K562 (cell line): ENCODE measurements at places on chromosomes 3 and 15.

- H3K4me1 ChIP-seq, result no peaks in the 10 kb centered on the region
- H3K27ac ChIP-seq, result no peak overlapping the region
- peaks cover 81% of the 10 kb centered on the region for H3K27me3 ChIP-seq
- DNase-seq, result no peak
- H3K4me3 ChIP-seq, result no peak overlapping the region
- H3K36me3 ChIP-seq, result no peaks in the 10 kb centered on the region
These were observed 41.9 kb upstream of the GRIP2 start for GRCh38 chr3:14582045-14582410.

DNA sequence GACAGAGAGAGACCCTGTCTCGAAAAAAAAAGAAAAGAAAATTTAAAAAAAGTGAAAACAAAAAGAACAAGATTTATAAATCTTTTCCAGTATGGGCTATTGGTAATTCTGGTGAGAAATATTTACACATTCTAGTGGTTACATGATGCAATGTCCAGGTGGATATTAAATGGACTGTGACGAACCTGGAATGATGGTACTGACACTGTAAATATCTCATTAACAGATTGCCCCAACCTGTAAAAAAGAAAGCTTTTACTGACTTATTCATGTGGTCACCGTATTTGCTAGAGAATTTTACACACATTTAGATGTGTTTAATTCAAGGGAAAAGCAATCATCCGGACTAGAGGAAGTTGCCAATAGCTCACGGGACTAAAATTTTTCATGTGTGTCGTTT lies 162.1 kb upstream of the LRIG1 start:
- H3K27ac ChIP-seq, result no peak overlapping the region
- no peaks in the 10 kb centered on the region for H3K27me3 ChIP-seq
- H3K36me3 ChIP-seq, result no peaks in the 10 kb centered on the region

GRCh38 chr3:134838599-134838998 lies 43.5 kb downstream of the EPHB1 start:
- H3K27ac ChIP-seq, result no peak overlapping the region
- no peaks in the 10 kb centered on the region for H3K27me3 ChIP-seq
- H3K4me3 ChIP-seq, result no peak overlapping the region
- no peaks in the 10 kb centered on the region for H3K36me3 ChIP-seq
- no peaks in the 10 kb centered on the region for H3K4me1 ChIP-seq

DNA sequence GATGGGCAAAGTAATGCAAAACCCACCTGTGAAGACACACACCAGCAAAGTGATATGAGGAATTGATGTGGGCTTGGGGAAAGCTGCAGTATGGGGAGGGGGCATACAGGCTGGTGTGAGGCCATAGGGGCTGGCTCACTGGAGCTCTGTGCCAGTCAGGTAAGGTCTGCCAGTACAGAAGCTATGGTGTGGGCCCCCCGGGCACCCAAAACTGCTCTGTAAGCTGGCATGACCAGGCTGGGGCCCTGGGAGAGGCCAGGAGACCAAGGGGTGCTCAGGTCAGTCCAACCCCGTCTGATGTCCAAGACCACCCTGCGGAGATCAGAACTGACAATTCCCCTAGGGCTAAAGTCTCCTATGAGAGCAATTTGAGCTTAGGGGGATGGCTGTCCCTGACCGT lies 163.1 kb downstream of the KCNMB2 start:
- H3K27me3 ChIP-seq, result no peaks in the 10 kb centered on the region
- no peak overlapping the region for H3K27ac ChIP-seq
- no peak for DNase-seq
- H3K4me3 ChIP-seq, result no peak overlapping the region
- no peaks in the 10 kb centered on the region for H3K4me1 ChIP-seq
- H3K36me3 ChIP-seq, result no peaks in the 10 kb centered on the region

- H3K4me3 ChIP-seq, result no peak overlapping the region
- H3K27me3 ChIP-seq, result no peaks in the 10 kb centered on the region
- no peaks in the 10 kb centered on the region; the same call in 2 of the 3 replicates for H3K4me1 ChIP-seq
- no peaks in the 10 kb centered on the region for H3K36me3 ChIP-seq
- no peak for DNase-seq
These were observed 53.0 kb upstream of the STXBP5L start for GRCh38 chr3:120854908-120855526.

- no peak overlapping the region for H3K4me3 ChIP-seq
- H3K27me3 ChIP-seq, result no peaks in the 10 kb centered on the region
- no peak for DNase-seq
- no peaks in the 10 kb centered on the region for H3K36me3 ChIP-seq
- H3K4me1 ChIP-seq, result peaks cover 52% of the 10 kb centered on the region
These were observed 31.7 kb upstream of the CYP11A1 start for GRCh38 chr15:74399100-74399499.

DNA sequence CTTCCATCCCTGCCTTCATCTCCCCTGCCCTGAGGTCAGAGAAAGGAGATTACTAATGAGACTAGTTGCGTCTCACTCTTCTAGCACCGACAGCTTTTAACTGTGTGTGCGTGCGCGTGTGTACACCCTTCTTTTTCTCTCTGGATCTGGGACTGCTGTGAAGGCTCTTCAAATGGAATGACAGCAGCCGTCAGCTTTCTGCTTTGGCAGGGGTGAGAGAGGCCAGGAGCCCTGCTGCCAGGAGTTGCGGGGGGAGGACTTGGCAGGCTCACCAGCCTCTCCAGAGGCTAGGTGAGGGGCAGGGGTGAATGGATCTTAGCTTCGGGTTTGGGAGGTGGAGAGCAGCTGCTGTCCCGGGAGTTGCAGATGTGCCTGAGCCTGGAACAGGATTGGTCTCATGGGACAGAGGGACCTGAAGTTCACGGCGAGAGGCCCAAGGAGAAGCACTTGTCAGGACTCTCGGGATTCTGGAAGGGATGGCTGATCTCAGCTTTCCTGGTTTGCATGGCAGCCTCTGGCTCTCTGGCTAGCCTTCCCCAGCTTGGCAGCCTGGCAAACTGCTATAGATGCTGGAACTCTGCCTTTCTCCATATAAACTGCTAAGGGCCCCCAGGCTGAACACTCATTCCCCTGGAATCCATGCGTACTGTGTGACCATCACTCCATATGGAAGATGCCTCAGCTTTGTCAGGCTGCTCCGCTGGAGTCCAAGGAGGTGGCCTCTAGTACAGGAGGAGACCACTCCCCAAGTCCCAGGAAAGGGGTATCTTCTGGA lies 16.6 kb downstream of the TEX264 start:
- no peaks in the 10 kb centered on the region for H3K27me3 ChIP-seq
- peaks cover 47% of the 10 kb centered on the region; the same call in 2 of the 3 replicates for H3K36me3 ChIP-seq
- H3K27ac ChIP-seq, result no peak overlapping the region
- H3K4me3 ChIP-seq, result no peak overlapping the region
- no peak for DNase-seq

DNA sequence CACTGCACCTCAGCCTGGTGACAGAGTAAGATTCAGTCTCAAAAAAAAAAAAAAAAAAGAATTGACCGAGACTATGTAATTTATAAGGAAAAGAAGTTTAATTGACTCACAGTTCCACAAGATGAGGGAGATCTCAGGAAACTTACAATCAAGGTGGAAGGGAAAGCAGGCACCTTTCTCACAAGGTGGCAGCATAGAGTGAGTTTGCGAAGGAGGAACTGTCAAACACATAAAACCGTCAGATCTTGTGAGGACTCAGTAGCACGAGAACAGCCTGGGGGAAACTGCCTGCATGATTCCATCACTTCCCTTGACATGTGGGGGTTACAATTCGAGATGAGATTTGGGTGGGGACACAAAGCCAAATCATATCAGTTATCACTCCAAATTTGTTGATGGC lies 380.9 kb downstream of the EDEM1 start:
- no peak overlapping the region for H3K27ac ChIP-seq
- H3K4me3 ChIP-seq, result no peak overlapping the region
- H3K27me3 ChIP-seq, result no peaks in the 10 kb centered on the region
- no peaks in the 10 kb centered on the region; the same call in 1 of the 2 replicates for H3K4me1 ChIP-seq
- no peak for DNase-seq

DNA sequence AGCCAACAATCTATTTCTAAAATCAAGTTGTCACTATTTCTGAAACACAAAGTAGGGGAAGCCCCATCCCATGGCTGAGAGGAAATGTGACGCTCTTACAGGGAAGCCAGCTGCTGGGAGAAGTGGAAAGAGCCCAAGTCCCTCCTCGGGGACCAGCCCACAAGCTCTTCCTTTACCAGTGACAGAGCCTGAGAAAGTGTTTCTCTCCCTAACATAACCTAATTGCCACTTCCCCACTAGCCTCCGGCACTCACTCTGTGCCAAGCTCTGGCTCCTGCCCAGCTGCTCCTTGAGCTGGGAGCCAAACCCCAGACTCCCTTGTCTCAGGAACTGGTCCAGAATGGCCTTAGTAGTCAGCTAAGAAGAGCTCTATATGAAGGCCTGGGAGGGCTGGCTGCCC lies 42.9 kb downstream of the TNFAIP8L3 start:
- no peaks in the 10 kb centered on the region for H3K4me1 ChIP-seq
- no peak overlapping the region for H3K27ac ChIP-seq
- H3K27me3 ChIP-seq, result peaks cover 2% of the 10 kb centered on the region; the same call in 2 of the 3 replicates
- no peak for DNase-seq

GRCh38 chr3:6248528-6248927 lies 612.4 kb upstream of the GRM7 start:
- no peaks in the 10 kb centered on the region for H3K36me3 ChIP-seq
- no peak overlapping the region for H3K4me3 ChIP-seq
- DNase-seq, result no peak
- no peaks in the 10 kb centered on the region for H3K4me1 ChIP-seq
- H3K27ac ChIP-seq, result no peak overlapping the region
- H3K27me3 ChIP-seq, result no peaks in the 10 kb centered on the region

DNA sequence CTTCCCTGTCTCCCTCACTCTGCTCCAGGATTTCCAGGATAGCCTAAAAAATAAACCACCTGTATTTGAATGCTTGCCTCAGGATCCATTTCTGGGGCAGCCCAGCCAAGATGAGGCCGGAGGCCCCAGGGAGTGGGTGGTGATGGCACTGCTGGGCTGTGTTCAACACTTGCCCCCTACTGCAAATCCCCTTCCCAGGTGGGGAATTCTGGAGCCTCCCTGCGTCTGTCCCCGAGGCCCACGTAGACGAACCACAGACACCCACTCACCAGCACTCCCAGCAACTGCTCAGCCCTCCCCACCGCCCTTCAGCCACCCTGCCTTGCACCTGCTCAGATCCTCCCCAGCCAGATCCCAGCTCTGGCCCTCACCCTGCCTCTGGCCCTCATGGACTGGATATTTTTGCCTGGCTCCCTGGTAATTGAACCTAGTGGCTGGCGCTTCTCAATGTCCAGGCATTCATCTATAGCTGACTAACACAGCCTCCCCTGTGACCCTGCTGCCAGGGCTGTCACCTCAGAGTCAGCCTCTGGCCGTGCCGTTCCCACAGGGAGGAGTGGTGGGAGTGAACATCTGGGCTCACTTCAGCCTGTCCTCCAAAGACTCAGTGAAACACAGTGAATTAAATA lies 17.1 kb upstream of the EPB42 start:
- H3K36me3 ChIP-seq, result no peaks in the 10 kb centered on the region
- no peak overlapping the region for H3K4me3 ChIP-seq
- no peaks in the 10 kb centered on the region for H3K27me3 ChIP-seq
- DNase-seq, result no peak
- H3K4me1 ChIP-seq, result peaks cover 12% of the 10 kb centered on the region

GRCh38 chr3:126406389-126407296 lies 11.9 kb downstream of the CFAP100 start:
- DNase-seq, result no peak
- no peak overlapping the region for H3K27ac ChIP-seq
- H3K4me1 ChIP-seq, result no peaks in the 10 kb centered on the region
- no peak overlapping the region for H3K4me3 ChIP-seq
- peaks cover 2% of the 10 kb centered on the region; the same call in 2 of the 3 replicates for H3K27me3 ChIP-seq

DNA sequence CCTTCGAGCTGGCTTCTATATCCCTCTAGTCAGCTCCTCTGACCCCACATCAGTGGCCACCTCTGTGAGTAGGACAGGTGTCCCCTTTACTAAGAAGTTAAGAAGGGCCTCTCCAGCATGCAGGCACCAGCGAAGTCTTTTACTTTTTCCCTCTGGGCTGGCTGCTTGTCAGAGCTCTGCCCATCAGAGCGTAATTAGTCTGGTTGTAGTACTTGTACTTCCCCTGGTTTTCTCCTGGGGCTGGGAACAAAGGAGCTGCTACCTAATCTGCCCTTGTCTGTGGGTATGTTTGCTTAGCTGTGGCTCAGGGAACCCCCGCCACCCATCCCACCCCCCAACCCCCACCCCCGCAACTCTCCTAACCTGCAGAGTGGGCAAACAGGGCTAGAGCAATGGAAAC lies 27.4 kb upstream of the ALPK3 start:
- no peak for DNase-seq
- H3K4me3 ChIP-seq, result no peak overlapping the region
- peaks cover 70% of the 10 kb centered on the region for H3K36me3 ChIP-seq
- peaks cover under 1% of the 10 kb centered on the region for H3K4me1 ChIP-seq
- H3K27me3 ChIP-seq, result no peaks in the 10 kb centered on the region

GRCh38 chr3:14246414-14246813 lies 67.8 kb downstream of the LSM3 start:
- no peak overlapping the region for H3K4me3 ChIP-seq
- H3K36me3 ChIP-seq, result no peaks in the 10 kb centered on the region; the same call in 2 of the 3 replicates
- peaks cover 29% of the 10 kb centered on the region for H3K4me1 ChIP-seq
- no peak for DNase-seq
- H3K27ac ChIP-seq, result no peak overlapping the region

DNA sequence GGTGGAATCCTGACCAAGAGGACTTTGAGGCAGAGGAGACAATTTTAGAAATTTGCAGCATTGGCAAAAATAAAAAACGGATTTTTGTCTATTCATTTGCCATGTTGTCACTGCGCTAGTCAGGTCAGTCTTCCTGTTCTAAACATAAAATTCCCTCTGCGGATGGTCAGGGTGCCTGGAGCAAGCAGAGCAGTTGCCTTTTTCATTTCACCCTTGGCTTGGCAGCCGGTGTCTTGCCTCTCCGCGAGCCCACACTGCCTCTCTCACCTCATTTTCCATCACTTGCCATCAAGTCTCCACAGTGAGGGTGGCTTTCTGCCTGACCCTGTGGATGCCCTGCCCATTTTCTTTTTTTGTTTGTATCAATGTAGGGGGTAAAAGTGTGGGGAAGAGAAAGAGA lies 396.1 kb downstream of the LRTM1 start:
- no peaks in the 10 kb centered on the region for H3K4me1 ChIP-seq
- no peak overlapping the region for H3K27ac ChIP-seq
- no peak overlapping the region for H3K4me3 ChIP-seq
- H3K27me3 ChIP-seq, result no peaks in the 10 kb centered on the region; the same call in 1 of the 2 replicates

- DNase-seq, result no peak
- no peaks in the 10 kb centered on the region; the same call in 2 of the 3 replicates for H3K27me3 ChIP-seq
- H3K4me3 ChIP-seq, result no peak overlapping the region
- no peaks in the 10 kb centered on the region for H3K36me3 ChIP-seq
- H3K27ac ChIP-seq, result no peak overlapping the region
- H3K4me1 ChIP-seq, result no peaks in the 10 kb centered on the region
These were observed 14.1 kb upstream of the LOXL1 start for GRCh38 chr15:73912030-73912596.

GRCh38 chr15:62119227-62119864 lies 45.7 kb downstream of the C2CD4B start:
- H3K4me3 ChIP-seq, result no peak overlapping the region
- no peak for DNase-seq
- H3K4me1 ChIP-seq, result peaks cover 6% of the 10 kb centered on the region; the same call in 2 of the 3 replicates
- no peaks in the 10 kb centered on the region for H3K36me3 ChIP-seq
- H3K27me3 ChIP-seq, result peaks cover 9% of the 10 kb centered on the region; the same call in 2 of the 3 replicates

- no peaks in the 10 kb centered on the region for H3K36me3 ChIP-seq
- DNase-seq, result no peak
- H3K27ac ChIP-seq, result no peak overlapping the region
- peaks cover 17% of the 10 kb centered on the region; the same call in 2 of the 3 replicates for H3K27me3 ChIP-seq
- H3K4me3 ChIP-seq, result no peak overlapping the region
These were observed 7.1 kb upstream of the SLC30A4 start for GRCh38 chr15:45529613-45530012.
